ENCODE measurements at places on chromosomes 6 and 20.

GRCh38 chr6:154386848-154387717, 30.5 kb upstream of the IPCEF1 start:
- DNase-seq, result peak; percentile 84

- peak; percentile 14 for DNase-seq
Observed at GRCh38 chr6:148044921-148045320, 297.7 kb upstream of the SASH1 start.

DNA sequence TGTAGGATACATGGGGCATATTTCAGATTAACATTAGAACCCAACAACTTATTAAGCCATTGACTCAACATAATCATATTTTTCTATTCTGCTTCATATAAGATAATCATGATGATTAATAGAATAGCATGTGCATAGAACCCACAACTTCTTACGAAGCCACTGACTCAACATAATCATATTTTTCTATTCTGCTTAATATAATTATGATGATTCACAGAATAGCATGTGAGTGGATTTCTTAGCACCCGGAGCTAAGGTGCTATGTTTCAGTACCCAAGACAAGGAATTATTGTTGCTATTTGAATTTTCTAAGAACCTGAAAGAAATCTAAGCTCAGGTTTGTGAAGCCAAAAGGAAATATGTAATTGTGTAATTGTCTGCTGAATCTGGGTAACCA, 96.8 kb downstream of the TENT5A start:
- no peak for DNase-seq

GRCh38 chr6:2197177-2197671, 48.2 kb downstream of the GMDS start:
- DNase-seq, result peak; percentile 26

DNA sequence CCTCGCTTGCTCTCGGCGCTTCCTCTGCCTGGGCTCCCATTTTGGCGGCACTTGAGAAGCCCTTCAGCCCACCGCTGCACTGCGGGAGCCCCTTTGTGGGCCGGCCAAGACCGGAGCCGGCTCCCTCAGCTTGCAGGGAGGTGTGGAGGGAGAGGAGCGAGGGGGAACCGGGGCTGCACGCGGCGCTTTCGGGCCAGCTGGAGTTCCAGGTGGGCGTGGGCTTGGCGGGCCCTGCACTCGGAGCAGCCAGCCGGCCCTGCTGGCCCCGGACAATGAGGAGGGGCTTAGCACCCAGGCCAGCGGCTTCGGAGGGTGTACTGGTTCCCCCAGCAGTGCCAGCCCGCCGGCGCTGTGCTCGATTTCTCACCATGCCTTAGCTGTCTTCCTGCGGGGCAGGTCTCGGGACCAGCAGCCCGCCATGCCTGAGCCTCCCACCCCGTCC, 10.2 kb upstream of the SRPK1 start:
- DNase-seq, result no peak

DNA sequence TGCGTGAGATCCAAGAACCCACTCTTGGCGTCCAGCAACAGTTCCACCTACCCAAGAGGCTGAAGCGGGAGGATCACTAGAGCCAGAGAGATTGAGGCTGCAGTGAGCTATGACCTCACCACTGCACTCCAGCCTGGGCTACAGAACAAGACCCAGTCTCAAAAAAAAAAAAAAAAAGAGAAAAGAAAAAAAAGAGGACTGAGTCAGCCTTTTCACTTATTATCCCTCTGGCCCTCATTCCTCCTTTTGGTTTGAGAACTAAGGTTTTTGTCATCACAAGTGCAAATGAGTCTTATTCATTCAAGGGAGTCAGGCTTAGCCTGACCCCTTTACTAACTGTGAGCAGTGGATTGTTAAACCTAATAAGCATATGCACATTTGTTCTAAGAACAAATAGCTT, 37.9 kb upstream of the JARID2 start:
- peak; percentile 13 for DNase-seq

GRCh38 chr6:125939791-125940190, 16.8 kb upstream of the HINT3 start:
- DNase-seq, result no peak

DNA sequence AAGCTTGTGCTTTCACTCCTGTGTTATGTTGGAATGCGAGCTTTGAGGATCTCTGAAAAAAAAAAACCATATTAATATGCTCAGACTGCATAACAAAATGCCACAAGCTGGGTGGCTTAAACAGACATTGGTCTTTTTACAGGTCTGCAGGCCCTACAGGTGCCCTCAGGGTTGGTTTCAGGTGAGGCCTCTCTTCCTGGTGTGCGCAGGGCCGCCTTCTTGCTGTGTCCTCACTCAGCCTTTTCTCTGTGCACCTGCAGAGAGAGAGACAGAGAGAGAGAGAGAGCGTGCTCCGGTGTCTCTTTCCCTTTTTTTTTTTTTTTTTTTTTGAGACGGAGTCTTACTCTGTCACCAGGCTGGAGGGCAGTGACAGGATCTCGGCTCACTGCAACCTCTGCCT, 114.1 kb upstream of the SNX9 start:
- DNase-seq, result no peak

DNA sequence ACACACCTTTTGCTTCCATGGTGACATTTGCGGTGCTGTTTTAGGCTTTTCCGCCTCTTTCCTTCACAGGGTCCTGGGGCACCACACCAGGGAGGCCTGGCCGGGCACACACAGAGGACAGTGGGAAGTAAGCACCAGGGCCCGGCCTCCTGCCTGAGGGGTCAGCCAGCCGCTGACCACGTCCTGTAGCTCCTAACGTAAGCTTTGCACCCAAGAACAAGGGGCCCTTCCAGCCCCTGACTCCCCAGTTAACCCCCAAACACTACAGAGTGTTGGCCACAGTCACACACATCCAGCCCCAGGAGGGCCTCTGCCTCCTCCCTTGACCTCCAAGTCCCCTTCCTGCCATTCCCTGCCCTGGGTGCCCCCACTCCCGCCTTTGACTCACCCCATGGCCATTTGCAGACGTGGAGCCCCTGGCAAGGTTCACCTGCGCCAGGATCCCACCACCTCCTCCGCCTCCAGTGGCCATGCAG, 54.7 kb downstream of the YTHDF1 start:
- DNase-seq, result no peak

GRCh38 chr6:107624050-107624449, 134.1 kb downstream of the SOBP start:
- no peak for DNase-seq

DNA sequence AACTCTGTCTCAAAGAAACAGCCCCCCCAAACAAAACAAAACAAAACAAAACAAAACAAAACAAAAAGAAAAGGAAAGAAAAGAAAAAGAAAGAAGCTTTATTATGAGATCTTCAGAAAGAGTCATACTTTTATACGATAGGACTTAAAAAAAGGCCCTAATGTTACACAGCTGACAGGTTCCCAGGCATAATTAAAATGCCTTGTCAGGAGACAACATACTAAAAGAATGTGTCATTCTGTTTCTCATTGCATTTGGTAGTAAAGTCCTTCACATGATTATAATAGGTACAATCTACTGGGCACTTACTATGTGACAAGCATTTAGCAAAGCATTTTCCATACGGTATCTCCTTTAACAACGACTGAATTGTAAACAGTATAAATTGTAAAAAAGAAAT, 36.4 kb upstream of the RPN2 start:
- peak; percentile 33 for DNase-seq

GRCh38 chr6:49856282-49856681, 10.1 kb downstream of the CRISP1 start:
- DNase-seq, result no peak

DNA sequence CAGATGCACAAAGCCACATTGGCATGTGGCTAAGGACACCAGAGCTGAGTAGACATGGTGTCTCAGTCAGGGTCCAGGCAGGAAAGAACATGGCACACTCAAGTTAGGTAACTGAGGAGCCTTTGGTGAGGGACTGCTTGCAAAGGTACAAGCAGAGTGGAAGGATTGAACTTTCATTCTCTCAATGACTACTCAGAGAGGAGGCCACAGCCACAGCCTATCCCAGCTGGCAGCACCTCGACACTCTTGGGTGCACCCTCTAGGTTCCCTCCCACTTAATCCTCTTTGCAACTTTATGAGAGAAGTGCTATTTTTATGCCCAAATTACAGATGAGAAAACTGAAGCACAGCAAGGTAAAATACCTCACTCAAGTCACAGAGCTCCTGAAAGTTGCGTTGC, 73.4 kb downstream of the ISM1 start:
- no peak for DNase-seq

- DNase-seq, result no peak
Observed at GRCh38 chr6:29603930-29604329, 19.0 kb downstream of the OR2H2 start.

GRCh38 chr20:57682184-57683101, 27.4 kb downstream of the PMEPA1 start:
- no peak for DNase-seq

- no peak for DNase-seq
Observed at GRCh38 chr20:22499515-22500166, 84.7 kb downstream of the FOXA2 start.

GRCh38 chr6:139853302-139853992, 479.0 kb upstream of the CITED2 start:
- peak; percentile 70 for DNase-seq

DNA sequence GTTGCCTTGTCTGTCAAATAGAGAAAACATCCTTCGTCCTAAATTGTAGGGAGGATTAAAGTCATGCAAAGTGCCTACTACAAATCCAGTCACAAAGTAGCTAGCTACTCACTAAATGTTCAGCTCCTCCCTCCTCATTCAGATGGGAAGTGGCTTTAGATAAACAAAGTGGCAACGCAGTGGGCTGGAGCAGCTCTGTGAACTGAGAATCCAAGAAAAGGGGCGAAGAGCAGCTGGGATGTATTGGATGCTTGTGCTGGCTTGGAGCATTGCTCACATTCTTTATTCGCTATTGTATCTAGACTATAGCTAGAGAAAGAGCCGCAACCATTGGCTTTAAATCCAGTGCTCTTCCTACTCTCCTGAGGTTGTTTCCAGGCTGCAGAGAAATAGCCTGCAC, 10.3 kb downstream of the MOG start:
- no peak for DNase-seq

GRCh38 chr6:157323255-157323965, at the start of gene TMEM242:
Gene TMEM242 (minus strand): TSS chr6:157323519. CDS start chr6:157323499, 20 bp downstream.
- peak; percentile 96 for DNase-seq

DNA sequence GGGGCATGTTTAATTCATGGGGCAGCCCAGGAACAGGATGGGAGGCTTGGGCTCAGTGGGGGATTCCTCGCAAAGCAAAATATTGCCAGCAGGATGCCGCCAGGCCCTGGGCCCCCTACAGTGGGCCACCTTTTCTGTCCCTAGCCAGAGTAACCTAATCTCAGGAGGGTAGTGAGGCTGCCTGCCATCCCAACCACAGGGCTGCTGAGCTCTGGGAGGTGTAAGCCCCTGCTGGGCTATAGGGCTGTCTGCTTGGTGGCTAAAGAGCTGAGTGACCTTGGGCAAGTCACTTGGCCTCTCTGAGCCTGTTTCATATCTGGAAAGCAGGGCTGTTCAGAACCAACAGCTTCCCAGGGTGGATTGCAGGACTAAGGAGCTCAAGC, 35.7 kb upstream of the CDH22 start:
- no peak for DNase-seq

- DNase-seq, result no peak
Observed at GRCh38 chr6:46377209-46377608, 114.0 kb downstream of the RCAN2 start.

GRCh38 chr6:10960171-10960570, 73.3 kb downstream of the SYCP2L start:
- no peak for DNase-seq

DNA sequence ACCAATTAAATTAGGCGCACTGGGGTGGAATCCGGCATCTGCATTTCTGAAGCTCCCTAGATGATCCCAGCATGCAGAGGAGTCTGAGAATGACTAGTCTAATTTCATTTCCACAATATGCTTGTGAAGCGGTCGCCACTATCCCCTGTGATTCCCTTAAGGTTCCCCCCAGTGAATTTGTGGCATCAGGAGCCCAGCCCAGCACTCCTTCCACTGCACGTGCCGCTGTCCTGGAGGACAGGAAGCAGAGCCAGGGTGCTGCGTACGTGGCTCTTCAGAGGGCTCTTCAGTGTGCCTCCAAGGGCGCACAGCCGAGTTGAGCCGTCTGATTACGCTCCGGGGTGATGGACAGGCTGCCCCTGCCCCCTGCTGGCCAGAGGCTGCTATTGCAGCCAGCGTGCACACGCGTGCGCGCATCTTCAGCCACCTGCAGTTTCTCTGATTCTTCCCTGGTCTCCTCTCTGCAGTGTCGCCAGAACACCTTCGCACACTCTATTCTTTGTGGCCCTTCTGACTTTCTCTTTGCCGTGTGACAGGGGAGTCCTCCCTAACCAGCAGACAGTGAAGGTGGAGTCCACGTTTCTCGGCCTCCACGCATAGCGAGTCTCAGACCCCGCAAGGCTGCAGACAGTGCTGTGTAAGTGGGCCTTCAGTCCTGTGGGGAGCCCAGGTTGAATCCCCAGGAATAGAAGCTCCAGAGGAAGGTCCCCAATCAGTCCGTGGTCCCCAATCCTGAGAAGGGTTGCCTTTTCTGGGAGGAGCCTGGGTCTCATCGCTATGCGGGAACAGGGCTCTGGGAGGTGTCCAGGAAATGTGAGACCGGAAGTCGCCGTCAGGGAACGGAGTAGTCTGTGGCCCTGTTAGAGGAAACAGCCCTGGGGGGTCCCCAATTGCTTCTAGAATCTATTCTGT, 16.5 kb upstream of the NCR2 start:
- DNase-seq, result peak; percentile 81

DNA sequence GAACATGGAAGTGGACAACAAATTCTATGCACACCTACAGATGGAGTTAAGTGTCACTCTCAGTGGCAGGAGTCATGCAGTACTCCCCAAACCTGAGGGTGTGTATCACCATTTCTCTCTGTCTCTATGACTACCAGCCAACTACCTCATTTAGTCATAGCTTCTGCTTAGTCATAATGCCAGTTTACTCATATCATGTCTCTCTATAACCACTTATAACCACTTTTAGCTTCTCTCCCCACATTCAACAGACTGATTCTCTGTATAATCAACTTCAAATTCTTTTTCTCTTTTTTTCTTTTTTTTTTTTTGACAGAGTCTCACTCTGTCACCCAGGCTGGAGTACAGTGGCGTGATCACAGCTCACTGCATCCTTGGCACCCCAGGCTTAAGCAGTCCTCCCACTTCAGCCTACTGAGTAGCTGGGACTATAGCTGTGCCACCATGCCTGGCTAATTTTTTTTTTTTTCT, 13.8 kb upstream of the GTF3C6 start:
- peak; percentile 86 for DNase-seq

DNA sequence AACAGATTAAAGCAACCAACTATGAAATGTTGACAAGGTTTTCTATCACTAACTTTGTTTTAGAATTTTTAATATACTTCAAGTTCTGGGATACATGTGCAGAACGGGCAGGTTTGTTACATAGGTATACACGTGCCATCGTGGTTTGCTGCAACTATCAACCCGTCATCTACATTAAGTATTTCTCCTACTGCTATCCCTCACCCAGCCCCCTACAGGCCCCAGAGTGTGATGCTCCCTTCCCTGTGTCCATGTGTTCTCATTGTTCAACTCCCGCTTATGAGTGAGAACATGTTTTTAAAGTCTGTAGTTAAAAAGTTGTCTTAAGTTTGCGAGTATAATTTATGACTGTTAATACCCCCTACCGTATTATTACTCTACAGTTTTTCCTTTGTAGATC, 844.3 kb upstream of the MANEA start:
- DNase-seq, result no peak

- DNase-seq, result no peak
Observed at GRCh38 chr6:22142856-22143255, 154.0 kb downstream of the PRL start.
